ENCODE measurements at places on chromosomes 7 and 10. TPM values are rescaled to one million over a fixed set of nuclear protein-coding genes. Genes with fewer than 3 reads are reported as not detected.

GRCh38 chr7:21543528-21544302 is 876 bp downstream of the DNAH11 start:
- DNase-seq = peak; percentile 67

GRCh38 chr7:105691680-105692564 is 110.6 kb upstream of the EFCAB10 start:
- DNase-seq = peak; percentile 82

DNA sequence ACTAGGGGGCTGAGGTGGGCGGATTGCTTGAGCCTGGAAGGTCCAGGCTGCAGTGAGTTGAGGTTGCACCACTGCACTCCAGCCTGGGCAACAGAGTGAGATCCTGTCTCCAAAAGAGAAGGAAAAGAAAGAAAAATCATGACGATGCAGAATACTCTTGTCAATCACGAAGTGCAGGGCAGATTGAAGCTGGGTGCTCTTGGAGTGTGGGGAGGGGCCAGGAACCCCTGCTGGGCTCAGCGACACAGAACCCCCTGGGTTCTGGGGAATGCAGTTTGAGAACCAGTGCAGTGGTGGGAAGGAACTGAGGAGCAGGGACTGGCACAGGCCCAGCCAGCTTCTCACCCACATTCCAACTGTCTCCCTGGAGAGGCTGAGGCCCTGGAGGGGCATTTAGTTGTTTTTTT is 10.8 kb upstream of the INTS1 start:
- peak; percentile 56 for DNase-seq

DNA sequence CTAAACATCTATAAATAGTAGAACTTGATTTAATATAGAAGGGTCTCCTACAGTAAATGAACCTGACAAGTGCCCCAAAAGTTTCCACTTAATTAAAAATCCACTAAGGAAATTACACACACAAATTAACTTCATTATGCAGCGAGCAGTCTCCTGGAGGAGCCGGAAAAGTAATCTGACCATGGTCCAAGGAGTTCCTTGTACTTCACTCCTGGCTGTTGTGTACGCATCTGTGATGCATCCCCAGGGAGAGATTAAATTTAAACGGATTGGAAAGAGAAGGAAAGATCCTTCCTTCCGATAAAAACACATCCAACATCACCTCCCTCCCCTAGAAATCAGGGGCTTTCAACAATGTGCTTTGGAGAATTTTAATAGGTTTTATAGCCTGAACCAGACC is 85.5 kb downstream of the PARD3 start:
- DNase-seq = no peak

GRCh38 chr7:149714910-149715471 is 58.4 kb downstream of the ZNF467 start:
- DNase-seq = peak; percentile 12

GRCh38 chr7:102287981-102288278 is 1.3 kb downstream of the SH2B2 start:
- DNase-seq = no peak

- peak; percentile 83 for DNase-seq
Measured at GRCh38 chr10:49568235-49568634, 29.3 kb upstream of the ERCC6 start.

DNA sequence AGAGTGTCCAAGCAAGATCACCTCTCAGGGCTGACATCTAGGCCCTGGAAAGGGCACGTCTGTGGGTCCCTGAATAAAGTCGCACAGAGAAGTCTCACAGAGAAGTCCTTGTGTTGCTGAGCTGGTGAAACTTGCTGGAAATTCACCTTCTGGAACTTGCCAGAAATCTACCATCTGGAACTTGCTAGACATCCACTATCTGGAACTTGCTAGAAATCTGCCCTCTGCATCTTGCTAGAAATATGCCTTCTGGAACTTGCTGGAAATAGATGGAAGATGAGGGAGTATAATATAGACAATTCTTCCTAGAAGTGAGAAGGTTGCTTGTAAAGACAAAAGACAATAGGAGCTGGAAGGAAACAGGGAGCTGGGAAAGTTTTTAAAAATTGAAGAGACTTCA is 5.4 kb upstream of the TAX1BP1 start:
- DNase-seq = no peak

GRCh38 chr10:110425684-110426293 is 71.9 kb upstream of the DUSP5 start:
- peak; percentile 92 for DNase-seq

GRCh38 chr10:70967591-70968587 is 79.5 kb upstream of the PCBD1 start:
- DNase-seq = peak; percentile 43

DNA sequence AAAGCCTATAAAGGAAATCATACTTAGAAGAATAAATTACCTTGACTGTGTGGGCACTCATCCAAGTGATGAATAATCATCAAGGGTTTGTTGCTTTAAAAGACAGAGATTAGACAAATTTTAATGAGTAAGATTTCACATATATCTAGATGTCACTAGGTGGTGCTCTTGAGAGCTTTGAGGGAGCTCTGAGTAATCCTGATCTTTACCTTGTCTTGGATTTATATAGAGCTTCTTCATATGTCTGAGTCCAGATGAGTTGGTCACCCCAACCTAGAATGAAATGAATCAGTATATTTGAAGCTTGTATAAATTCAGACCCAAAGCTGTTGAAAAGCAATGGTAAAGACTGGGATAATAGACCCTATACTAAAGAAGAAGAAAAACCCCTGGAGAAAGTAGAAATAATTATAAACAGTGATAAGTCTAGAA is 3.7 kb downstream of the AGR2 start:
- peak; percentile 97 for DNase-seq

DNA sequence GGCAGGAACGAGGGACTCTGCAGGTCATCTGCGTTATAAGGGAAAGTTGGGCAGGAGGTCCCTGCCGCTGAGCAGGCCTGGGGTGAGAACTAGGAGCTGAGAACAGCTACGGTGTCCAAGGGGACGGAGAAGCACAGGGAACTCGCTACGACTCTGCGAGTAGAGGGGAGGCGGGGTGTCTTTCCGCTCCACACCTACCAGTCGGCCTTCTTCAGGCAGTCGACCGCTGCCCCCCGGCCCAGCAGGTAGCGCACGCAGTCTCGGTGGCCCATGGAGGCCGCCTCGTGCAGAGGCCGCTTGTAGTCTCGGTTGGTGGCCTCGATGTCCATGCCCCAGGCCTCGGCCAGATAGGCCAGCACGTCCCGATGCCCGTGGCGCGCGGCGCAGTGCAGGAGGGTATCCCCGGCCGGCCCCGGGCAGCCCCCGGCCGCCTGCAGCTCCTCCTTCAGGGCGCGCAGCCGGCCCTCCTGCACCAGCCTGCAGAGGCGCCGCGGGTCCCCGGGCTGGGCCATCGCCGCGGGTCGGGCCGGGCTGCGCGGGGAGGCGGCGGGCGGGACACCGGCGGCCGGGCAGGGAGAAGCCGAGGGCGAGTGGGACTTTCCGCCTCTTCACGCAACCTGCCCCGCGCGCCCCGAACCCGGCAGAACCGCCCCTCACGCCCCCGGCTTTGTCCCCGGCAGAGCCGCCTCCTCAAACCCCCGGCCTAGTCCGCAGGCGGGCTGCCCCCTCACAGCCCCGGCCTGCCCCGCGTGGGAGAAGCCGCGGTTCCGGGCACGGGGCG is 660 bp downstream of the ANKRD16 start:
- peak; percentile 13 for DNase-seq

GRCh38 chr10:29443745-29444523 is 155.1 kb downstream of the LYZL1 start:
- no peak for DNase-seq

GRCh38 chr10:61835069-61835945 is 66.2 kb upstream of the ARID5B start:
- DNase-seq = peak; percentile 88

DNA sequence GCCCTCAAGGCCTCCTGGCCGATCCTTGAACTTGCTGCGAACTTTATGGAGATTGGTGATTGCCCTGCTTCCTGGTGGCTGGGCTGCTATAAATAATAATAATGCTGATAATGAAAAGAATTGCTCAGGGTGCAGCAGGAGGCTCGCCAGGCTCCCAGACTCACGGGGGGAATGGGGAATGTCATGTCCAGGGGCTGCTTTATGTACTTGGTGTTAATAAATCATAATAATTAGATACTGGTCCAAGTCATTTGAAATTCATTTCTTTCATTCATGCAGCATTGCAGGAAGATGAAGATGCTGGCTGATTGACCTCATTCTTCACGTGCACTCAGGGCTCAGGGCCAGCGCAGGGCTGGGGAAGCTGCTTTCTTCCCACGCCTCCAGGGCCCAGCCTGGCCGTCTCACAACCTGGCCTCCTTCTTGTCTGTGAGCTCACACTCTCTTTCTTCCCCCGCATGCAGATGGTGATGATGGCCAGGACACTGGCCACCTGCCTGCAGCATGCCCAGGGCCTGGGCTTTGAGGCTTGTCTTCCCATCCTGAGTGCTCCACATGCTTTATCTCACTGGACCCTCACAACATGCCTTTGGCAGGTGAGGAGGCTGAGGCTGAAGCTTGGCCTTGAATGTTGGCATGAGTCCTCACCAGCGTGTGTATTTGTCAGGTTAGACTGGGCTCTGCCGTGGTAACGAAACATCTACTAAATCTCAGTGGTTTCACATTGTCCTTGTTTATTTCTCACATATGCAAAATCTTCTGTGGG is 138.4 kb upstream of the TNS3 start:
- peak; percentile 36 for DNase-seq

DNA sequence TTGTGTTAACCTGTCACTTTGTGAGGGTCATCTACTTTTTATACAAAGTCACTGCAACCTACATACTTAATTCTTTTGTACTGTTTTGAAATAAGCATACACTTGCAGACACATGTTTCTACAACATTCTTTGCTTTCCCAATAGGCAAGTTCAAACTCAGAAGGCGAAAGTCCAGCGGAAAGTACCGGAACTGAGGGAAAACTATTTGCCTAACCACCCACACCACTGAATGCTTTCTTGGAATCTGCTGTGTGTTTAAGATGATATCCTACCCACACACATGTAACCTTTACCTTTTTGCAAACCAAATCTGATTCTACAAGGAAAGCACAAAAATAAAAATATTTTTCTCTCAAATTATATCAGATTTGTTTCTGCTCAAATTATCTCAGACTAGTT is 139.4 kb upstream of the AGR3 start:
- no peak for DNase-seq

DNA sequence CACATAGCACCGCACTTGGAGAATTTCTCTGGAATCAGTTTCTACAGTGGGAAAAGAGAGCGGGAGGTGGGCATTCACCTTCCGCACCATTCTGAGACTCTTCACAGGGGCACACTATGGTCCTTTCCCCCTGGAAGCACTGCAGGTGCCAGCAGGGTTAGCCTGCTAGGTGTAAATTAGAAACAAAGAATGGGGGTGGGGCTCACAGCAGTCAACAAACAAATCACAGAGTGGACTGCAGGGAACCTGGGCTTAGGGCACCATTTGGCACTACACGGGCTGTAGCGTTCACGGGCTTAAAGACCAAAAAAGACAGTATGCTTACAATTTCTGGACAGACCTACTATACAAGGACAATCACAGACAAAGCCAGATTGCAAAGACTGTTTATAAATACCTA is 8.0 kb upstream of the PKD1L1 start:
- DNase-seq = no peak

- no peak for DNase-seq
Measured at GRCh38 chr10:64394744-64395143, 873.5 kb downstream of the REEP3 start.

DNA sequence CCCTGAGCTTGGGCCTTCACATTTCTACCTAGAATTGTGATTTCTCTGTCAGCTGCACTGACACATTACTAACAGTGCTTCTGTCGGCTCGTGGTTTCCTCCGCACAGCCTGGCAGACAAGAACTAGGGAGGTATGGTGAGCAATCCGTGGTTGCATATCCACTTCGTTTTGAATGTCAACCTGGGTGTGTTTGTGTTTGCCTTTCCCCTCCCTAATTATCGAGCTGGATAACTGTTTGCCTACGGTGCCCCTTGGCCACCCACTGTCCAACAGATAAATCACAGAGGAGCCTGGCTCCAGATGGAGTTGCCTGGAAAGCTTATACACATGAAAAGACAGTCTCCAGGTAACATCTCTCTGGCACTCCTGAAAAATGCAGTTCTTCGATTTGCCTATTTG is 228.8 kb downstream of the TRIL start:
- DNase-seq = peak; percentile 31

GRCh38 chr7:71132127-71132376 is at the start of gene GALNT17:
GALNT17 (plus strand) TSS chr7:71132144.
- DNase-seq = no peak

DNA sequence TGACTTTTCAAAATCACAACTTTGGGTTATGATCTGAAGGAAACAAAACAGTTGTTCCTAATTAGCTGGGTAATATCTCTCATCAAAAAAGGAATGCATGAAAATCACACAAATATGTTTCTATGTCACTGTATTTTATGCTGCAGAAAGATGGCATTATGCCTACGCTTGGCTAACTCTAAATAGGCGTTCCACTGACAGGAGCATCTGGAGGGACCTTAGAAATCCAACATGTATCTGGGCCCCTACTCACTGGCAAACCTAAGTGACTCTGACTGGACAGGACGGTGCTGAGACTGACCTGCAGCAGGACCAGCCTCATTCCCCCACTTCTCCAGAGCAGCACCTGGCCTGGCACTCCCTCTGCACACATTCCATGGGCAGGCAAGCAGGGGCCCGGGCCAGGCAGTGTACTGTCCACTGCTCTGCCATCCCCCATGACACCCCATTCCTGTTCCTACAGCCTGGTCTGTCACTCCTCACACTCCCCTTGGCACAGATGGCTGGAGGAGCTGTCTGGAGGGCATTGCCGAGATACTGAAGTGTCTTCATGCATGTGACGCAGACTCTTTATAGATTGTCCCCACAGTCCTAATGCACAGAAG is 2.6 kb upstream of the MYL7 start:
- DNase-seq = no peak

- DNase-seq = peak; percentile 59
Measured at GRCh38 chr7:20351901-20352300, 21.2 kb downstream of the ITGB8 start.

DNA sequence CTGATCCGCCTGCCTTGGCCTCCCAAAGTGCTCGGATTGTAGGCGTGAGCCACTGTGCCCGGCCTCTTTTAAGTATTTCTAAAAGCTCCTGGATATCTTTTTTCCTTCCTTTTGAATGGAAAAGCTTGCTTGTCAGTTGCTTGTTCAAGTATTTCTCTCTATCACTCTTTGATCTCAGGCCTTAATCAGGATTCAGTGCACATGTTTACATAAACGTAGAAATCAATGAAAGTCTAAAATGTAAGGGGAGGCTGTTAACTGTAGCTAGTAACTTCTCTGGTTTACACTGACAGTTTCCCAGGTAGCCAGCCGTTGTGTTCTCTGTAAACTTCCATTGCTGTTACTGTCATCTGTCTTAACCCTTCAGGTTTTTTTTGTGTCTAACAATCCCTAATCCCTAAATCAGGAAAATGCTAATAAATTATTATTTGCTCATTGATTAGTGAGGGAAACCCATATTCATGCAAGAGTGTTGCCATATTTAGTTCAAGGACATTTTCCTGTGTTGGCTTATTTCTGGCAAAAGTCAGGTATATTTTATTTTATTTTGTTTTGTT is 1.5 kb upstream of the PRPF18 start:
- no peak for DNase-seq

- peak; percentile 12 for DNase-seq
Measured at GRCh38 chr10:102970562-102971340, 52.7 kb downstream of the CNNM2 start.

GRCh38 chr7:149552799-149553198 is 55.2 kb upstream of the ZNF746 start:
- DNase-seq = no peak

FAM25C gene
- not detected for total RNA-seq

LIPK gene
- not detected for total RNA-seq

CALCR gene
- not detected for total RNA-seq

CPN1 gene
- total RNA-seq = not detected

PTPRE gene
- total RNA-seq = 3.7 TPM

Data from M059J (cell line).